PC-3 (cell line): ENCODE measurements at places on chromosomes 13 and 19. TPM values are rescaled to one million over a fixed set of nuclear protein-coding genes. Genes with fewer than 3 reads are reported as not detected.

DNA sequence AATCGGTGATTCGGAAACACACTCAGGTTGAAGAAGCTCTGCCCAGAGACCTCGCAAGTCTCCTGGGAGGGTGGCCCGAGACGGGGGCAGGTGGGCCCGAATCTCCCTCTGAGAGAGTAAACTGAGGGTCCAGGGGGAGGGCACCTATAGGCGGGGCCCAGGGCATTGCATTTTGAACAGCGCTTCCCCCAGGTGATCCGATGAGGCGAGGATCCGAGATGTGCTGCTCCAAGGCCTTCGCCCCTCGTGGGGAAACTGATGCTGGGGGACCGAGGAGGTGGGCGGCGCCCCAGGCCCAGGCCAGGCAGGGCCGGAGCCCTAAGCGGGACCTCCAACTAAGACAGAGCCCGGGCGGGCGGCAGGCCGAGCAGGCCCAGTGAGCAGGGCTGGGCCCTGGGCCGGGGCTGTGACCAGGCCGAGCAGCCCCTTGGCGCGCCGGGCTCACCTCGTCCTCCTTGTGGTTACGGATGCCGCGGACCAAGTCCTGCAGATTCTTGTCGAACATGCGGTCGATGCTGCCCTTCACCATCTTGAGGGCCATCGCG is 500 bp downstream of the AP3D1 start:
- no peaks in the 10 kb centered on the region for H3K36me3 ChIP-seq
- H3K4me3 ChIP-seq = peak overlapping the region; percentile 98
- H3K4me1 ChIP-seq = peaks cover 13% of the 10 kb centered on the region
- DNase-seq = no peak

GRCh38 chr13:40306817-40307216 is 359.6 kb downstream of the FOXO1 start:
- no peak overlapping the region for H3K27ac ChIP-seq
- no peaks in the 10 kb centered on the region for H3K4me1 ChIP-seq
- no peaks in the 10 kb centered on the region for H3K27me3 ChIP-seq
- H3K4me3 ChIP-seq = no peak overlapping the region
- H3K36me3 ChIP-seq = no peaks in the 10 kb centered on the region
- DNase-seq = no peak

DNA sequence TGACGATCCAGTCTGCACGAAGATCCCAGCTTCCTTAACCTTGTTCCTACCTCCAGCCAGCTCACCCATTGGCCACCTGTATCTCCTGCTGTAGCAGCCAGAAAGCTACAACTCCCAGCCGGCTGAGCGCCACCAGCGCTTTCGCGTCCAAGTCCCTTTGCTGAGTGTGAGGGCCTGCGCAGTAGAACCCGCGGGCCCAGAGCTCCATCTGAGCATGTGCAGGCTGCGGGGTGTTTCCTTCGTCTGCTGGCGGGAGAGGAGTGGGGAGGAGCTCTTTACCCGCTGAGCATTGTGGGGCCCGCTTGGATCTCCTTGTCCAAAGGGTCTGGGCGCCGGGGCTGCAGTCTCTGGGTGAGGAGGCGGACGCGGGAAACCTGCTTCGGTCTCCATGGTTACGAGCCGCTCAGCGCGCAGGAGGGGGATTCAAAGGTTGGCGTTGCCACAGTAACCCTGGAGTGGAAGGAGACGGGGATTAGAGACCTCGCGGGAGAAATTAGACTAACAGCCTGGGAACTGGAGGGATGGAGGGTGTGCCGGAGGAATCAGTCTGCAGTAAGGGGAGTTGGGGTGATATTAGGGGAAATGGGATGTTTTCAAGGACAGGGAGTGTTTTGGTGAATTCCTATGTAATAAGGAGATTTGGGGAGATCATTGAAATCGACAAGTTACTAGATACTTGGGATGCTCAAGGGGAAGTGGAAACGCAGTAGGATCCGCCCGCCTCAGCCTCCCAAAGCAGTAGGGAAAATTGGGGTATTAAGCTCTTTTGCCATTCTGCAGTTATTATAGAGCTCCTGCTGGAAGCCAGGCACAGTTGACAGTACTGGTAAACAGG is 33.5 kb downstream of the ZSWIM9 start:
- H3K27me3 ChIP-seq = no peaks in the 10 kb centered on the region
- DNase-seq = peak; percentile 93
- no peaks in the 10 kb centered on the region for H3K36me3 ChIP-seq
- peaks cover 9% of the 10 kb centered on the region for H3K4me1 ChIP-seq

GRCh38 chr19:5369962-5370367 is 29.4 kb upstream of the PTPRS start:
- no peak overlapping the region for H3K4me3 ChIP-seq
- DNase-seq = peak; percentile 65
- H3K27me3 ChIP-seq = peaks cover 11% of the 10 kb centered on the region; the same call in 1 of the 2 replicates
- no peaks in the 10 kb centered on the region for H3K36me3 ChIP-seq

DNA sequence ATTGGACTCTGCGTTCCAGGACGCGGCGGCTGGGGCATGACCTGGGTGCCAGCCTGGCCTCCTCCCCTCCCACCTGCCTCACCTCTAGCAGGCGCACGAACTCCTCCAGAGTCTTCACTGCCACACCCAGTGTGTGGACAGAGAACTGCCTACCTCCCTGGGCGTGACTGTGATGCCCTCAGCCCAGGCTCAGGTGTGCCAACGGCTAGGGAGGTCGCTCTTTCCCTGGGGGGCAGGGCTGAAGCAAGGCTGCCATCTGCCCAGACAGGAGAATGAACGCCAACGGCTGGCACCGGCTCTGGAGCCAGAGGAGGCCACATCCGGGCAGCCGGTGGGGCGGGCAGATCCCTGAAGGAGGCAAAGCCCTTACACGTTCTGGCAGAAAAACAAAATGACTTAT is 11.3 kb downstream of the NANOS3 start:
- no peak overlapping the region for H3K4me3 ChIP-seq
- no peak for DNase-seq
- no peaks in the 10 kb centered on the region for H3K27me3 ChIP-seq
- H3K4me1 ChIP-seq = no peaks in the 10 kb centered on the region
- no peak overlapping the region for H3K27ac ChIP-seq

- H3K4me1 ChIP-seq = no peaks in the 10 kb centered on the region
- H3K4me3 ChIP-seq = no peak overlapping the region
- peaks cover 23% of the 10 kb centered on the region for H3K27me3 ChIP-seq
- no peak for DNase-seq
These were observed 3.6 kb upstream of the ELANE start for GRCh38 chr19:848386-848921.

DNA sequence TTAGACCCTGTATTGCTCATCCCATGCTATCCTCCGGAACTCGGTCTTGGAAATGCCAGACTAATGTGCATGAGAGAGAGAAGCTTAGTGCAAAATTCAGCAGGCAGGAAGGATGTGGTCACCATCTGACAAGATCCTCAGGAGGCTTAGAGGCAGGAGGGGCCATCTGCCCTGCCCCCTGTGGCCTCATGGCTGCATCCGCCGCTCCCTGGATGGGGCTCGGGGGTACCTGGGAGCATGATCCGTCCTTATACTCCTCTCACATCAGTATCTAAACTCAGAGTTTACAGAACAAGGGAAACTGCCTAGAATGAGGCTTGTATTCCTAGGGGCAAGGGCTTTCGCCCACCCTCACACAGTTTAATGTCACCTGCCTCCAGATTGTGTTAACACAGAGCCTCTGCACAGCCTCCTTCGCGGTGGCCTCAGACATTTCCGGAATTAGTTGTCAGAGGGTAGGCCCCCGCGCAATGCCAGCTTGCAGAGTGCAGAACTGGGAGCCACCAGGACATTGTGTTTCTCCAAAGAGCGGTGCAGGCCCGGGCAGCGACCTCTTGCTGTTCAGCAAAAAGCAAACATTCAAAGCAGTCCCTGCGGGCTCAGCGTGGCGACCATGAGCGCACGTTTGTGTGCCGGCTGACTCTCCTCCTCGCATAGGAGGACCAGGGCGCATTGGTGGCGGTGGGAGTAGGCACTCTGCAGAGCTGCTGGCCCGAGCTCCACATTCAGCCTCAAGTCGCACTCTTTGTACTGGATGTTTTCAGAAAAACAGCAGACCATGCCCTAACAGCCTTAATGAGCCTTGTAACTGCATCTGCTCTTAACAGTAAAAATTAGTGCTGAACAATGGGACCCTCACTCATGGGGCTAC is 39.1 kb downstream of the GPR12 start:
- peaks cover 32% of the 10 kb centered on the region for H3K27me3 ChIP-seq
- no peak overlapping the region for H3K27ac ChIP-seq
- no peak overlapping the region for H3K4me3 ChIP-seq
- H3K36me3 ChIP-seq = no peaks in the 10 kb centered on the region
- no peaks in the 10 kb centered on the region for H3K4me1 ChIP-seq

DNA sequence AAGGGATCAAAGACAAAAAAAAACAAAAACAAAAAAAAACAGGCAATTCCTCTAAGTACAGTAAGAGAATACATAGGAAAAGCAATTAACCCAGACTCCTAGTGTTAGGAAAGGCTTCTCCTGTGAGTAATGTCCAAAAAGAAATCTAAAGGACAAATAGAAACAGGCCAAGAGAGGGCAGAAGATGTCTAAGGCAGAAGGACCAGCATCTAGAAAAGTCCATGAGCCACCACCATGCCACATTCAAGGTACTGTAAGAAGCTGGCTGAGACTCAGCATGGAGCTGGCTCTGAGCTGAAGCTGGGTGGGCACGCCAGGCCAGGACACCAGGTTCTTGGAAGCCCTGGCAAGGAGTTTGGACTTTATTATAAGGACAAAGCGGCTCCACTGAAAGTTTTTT is 118.1 kb upstream of the FRY start:
- H3K4me1 ChIP-seq = peaks cover 11% of the 10 kb centered on the region
- DNase-seq = no peak
- H3K36me3 ChIP-seq = no peaks in the 10 kb centered on the region
- no peak overlapping the region for H3K27ac ChIP-seq
- no peak overlapping the region for H3K4me3 ChIP-seq

DNA sequence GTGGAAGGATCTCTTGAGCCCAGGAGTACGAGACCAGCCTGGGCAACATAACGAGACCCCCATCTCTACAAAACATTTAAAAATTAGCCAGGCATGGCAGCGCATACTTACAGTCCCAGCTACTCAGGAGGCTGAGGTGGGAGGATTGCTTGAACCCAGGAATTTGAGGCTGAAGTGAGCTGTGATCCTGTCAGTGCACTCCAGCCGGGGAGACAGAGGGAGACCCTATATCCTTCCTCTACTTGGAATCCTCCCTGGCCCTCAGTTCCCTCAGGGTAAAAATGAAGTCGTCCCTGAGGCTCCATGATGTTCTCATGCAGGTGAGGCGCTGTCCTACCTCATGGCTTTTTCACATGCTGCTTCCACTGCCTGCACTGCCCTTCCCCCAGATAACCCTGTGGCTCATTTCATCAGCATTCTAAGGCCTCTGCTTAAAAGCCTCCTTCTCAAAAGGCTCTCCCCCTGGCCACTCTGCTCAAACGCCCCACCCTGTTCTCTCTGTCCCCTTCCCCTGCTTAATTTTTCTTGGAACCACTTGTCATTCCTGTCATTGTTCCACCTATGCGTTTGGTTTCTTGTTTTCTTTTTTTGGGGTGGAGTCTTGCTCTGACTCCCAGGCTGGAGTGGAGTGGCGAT is 19.2 kb downstream of the DNM2 start:
- H3K36me3 ChIP-seq = no peaks in the 10 kb centered on the region
- H3K27me3 ChIP-seq = no peaks in the 10 kb centered on the region
- peaks cover 9% of the 10 kb centered on the region for H3K4me1 ChIP-seq
- H3K27ac ChIP-seq = no peak overlapping the region

- no peaks in the 10 kb centered on the region for H3K36me3 ChIP-seq
- H3K4me3 ChIP-seq = no peak overlapping the region
- H3K27me3 ChIP-seq = no peaks in the 10 kb centered on the region
- no peak for DNase-seq
- H3K4me1 ChIP-seq = no peaks in the 10 kb centered on the region
These were observed 266.7 kb downstream of the SPRY2 start for GRCh38 chr13:80074143-80074752.

DNA sequence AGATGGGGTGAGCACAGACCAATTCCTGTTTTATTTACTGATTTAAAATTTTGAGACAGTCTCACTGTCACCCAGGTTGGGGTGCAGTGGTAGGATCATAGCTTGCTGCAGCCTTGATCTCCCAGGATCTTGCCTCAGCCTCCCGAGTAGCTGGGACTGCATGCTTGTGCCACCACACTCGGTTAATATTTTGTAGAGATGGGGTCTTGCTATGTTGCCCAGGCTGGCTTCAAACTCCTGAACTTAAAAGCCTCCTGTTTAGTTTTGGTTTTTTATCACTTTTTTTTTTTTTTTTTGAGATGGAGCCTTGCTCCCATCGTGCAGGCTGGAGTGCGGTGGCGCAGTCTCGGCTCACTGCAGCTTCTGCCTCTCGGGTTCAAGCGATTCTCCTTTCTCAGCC is 4.7 kb downstream of the UBA52 start:
- H3K4me1 ChIP-seq = peaks cover 12% of the 10 kb centered on the region
- no peak overlapping the region for H3K27ac ChIP-seq
- H3K4me3 ChIP-seq = no peak overlapping the region
- H3K27me3 ChIP-seq = no peaks in the 10 kb centered on the region

GRCh38 chr19:4060621-4061177 is 6.0 kb downstream of the ZBTB7A start:
- no peak overlapping the region for H3K27ac ChIP-seq
- H3K27me3 ChIP-seq = no peaks in the 10 kb centered on the region
- peak overlapping the region; percentile 58; the same call in 1 of the 2 replicates for H3K4me3 ChIP-seq
- peaks cover 42% of the 10 kb centered on the region for H3K4me1 ChIP-seq
- no peaks in the 10 kb centered on the region for H3K36me3 ChIP-seq

GRCh38 chr13:24116131-24116530 is 44.4 kb upstream of the SPATA13 start:
- H3K27me3 ChIP-seq = no peaks in the 10 kb centered on the region
- no peaks in the 10 kb centered on the region for H3K4me1 ChIP-seq
- no peaks in the 10 kb centered on the region for H3K36me3 ChIP-seq

DNA sequence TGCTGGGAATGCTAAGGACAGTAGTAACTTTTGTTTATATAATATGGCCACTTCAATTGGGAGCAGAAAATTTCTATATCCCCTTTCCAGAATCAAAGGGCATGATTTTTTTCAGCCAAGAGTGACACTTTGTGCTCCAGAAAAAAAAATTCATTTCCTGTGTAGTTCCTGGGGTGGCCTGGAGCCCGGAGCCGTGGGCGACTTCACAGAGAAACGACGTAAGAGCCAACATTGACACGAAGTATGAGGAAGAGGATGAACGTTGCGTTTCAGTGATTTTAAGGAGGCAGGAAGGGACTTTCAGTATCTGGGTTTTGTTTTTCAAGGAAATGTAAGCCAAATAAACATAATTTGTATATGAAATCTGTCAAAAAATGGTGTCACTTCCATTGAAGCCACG is 187.6 kb downstream of the STK24 start:
- no peaks in the 10 kb centered on the region for H3K4me1 ChIP-seq
- no peak for DNase-seq
- no peak overlapping the region for H3K4me3 ChIP-seq
- H3K27ac ChIP-seq = no peak overlapping the region
- no peaks in the 10 kb centered on the region for H3K27me3 ChIP-seq
- no peaks in the 10 kb centered on the region for H3K36me3 ChIP-seq

Gene IGFL1
- total RNA-seq = 0.77 TPM in 1 of 2 replicates, not detected in the other

Gene OVOL3
- not detected in 2 replicates for total RNA-seq

Gene XPO4
- total RNA-seq = 38.5 and 39.9 TPM in 2 replicates

Gene CACNA1A
- 0.62 TPM in 1 of 2 replicates, not detected in the other for total RNA-seq

Gene EPS8L1
- total RNA-seq = 75.3 and 75.8 TPM in 2 replicates
